ENCODE measurements at places on chromosomes 7 and 10. TPM values are rescaled to one million over a fixed set of nuclear protein-coding genes. Genes with fewer than 3 reads are reported as not detected.
A peak's percentile ranks its signal among the peaks of the same experiment; 100 is the strongest.

DNA sequence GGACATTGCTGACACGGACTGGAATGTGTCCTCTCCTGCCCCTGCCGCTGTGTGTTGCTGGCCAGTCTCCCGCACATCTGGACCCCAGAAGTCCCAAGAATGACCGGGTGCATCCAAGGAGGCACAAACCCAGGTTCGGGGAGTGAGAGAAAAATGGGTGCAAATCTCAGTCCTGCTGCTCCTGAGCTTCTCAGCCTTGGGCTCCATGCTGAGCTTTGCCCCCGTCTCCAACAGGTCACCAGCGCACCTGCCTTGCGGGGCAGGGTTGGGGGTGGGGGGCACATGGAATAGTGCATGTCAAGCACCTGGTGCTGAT, 6.0 kb upstream of the NANOS1 start:
- H3K27ac ChIP-seq, result no peak overlapping the region
- no peaks in the 10 kb centered on the region for H3K27me3 ChIP-seq
- H3K36me3 ChIP-seq, result no peaks in the 10 kb centered on the region
- H3K4me3 ChIP-seq, result no peak overlapping the region
- H3K4me1 ChIP-seq, result no peaks in the 10 kb centered on the region

GRCh38 chr10:131089150-131089549, 222.4 kb downstream of the TCERG1L start:
- no peak overlapping the region for H3K27ac ChIP-seq
- H3K36me3 ChIP-seq, result no peaks in the 10 kb centered on the region
- H3K4me3 ChIP-seq, result no peak overlapping the region

GRCh38 chr10:96276831-96277230, 5.5 kb upstream of the BLNK start:
- H3K4me1 ChIP-seq, result peaks cover 11% of the 10 kb centered on the region
- peak overlapping the region; percentile 61 for H3K27ac ChIP-seq
- no peaks in the 10 kb centered on the region for H3K27me3 ChIP-seq

DNA sequence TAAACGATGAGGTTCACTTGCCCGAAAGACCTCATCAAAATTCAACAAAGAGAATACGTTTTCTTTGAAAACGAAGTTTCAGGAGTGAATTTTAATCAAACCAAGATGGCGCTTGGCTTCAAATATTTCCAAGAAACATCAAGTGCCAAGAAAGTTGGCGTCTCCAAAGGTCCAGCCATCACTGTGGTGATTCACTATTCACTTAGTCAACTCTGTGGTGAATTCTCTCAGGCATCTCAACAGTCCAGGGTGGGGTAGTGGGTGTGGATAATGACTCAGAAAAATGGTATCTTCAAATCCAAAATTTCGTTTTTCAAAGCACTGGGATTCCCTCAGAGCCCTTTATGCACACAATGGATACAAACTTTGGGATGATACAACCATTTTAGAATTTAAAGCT, 133.1 kb downstream of the SVIL start:
- H3K4me1 ChIP-seq, result no peaks in the 10 kb centered on the region
- DNase-seq, result no peak
- no peak overlapping the region for H3K4me3 ChIP-seq
- no peaks in the 10 kb centered on the region for H3K27me3 ChIP-seq
- peaks cover 2% of the 10 kb centered on the region for H3K36me3 ChIP-seq

DNA sequence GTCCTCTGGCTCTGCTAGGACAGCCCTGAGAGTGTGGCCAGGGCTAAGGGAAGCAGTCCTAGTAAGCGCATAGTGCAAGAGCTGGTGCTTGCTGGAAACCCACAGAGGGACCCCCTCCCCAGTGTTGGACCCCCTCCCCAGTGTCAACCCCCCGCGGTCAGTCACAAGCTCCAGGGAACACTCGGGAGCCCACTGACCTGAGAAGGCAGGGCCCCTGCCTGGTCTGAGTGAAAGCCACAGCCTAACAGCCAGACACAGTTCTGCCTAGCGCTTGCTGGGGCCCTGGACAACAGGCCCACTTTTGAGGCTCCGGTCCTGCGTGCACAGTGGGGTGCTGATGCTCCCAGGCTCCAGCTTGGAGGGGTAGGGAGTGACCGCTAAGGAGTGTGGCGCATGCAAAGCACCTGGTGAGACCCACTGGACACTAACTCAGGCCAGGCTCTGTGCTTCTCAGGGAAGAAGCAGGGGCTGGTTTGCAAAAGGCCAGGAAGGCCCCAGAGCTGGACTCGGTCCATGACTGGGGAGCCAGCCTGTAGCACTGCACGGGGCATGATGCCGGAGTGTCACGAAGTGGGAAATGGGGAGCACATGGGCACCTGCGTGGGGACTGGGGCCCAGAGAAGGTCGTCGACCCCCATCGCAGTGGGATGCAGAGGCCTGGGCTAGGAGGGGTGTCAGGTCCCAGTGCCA, 175.8 kb upstream of the PPP2R2D start:
- no peak overlapping the region for H3K4me3 ChIP-seq
- no peak overlapping the region for H3K27ac ChIP-seq
- H3K4me1 ChIP-seq, result no peaks in the 10 kb centered on the region
- no peaks in the 10 kb centered on the region for H3K36me3 ChIP-seq
- H3K27me3 ChIP-seq, result no peaks in the 10 kb centered on the region
- DNase-seq, result no peak

The SAP25 gene
- polyA plus RNA-seq, result 5.7 TPM

The NODAL gene
- polyA plus RNA-seq, result not detected

The ASAH2 gene
- 0.45 TPM for polyA plus RNA-seq
